ENCODE measurements at places on chromosomes 7 and 10. TPM values are rescaled to one million over a fixed set of nuclear protein-coding genes. Genes with fewer than 3 reads are reported as not detected.

Gene FAM221A
- 34.4 TPM for total RNA-seq

Gene CACNB2
- total RNA-seq, result 6.5 TPM

Gene PDIA4
- total RNA-seq, result 238 TPM

Gene TAS2R3
- 3.9 TPM for total RNA-seq

Gene CRHR2
- not detected for total RNA-seq

Gene BHLHA15
- total RNA-seq, result 0.57 TPM

Gene GPR37
- 6.6 TPM for total RNA-seq

- no peak overlapping the region for H3K4me3 ChIP-seq
- no peaks in the 10 kb centered on the region for H3K4me1 ChIP-seq
- no peaks in the 10 kb centered on the region for H3K27me3 ChIP-seq
- H3K27ac ChIP-seq, result no peak overlapping the region
- H3K36me3 ChIP-seq, result no peaks in the 10 kb centered on the region
- no peak for DNase-seq
These were observed 346.0 kb downstream of the PHF14 start for GRCh38 chr7:11319491-11320274.

DNA sequence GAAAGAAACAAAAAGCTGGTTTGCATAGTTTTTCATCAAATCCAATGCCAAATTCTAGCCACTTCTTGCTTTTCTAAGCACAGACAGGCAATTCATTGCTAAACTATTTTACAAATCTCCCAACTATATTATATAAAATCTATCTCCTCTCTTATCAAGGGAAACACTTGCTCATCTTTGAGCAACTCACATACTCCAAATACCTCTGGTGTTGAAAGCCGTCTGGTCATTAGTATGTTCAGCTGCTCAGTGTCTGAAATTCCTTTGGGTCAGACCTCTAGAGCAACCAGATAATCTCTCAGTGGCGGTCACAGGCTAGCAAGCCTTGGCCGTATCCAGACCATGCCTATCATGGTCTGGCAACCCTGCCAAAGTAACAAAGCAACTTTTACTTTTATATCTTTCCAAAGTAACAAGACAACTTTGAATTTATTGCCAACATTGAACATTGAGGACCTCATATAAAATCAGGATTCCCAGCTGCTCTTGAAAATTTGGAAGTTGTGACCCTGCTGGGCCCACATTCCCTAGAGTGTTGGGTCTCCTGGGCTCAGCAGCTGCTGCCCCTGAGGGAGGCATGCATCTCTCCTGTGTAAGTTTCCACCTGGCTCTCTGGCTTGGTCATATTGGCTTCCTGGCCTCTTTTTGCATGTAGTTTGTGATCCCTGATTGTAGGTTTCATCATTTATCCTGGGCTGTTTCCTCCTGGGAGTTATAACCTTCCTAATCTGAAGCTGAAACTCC lies 56.8 kb upstream of the LANCL2 start:
- H3K36me3 ChIP-seq, result no peaks in the 10 kb centered on the region
- no peaks in the 10 kb centered on the region for H3K4me1 ChIP-seq
- no peak for DNase-seq
- H3K27me3 ChIP-seq, result no peaks in the 10 kb centered on the region
- H3K4me3 ChIP-seq, result no peak overlapping the region

GRCh38 chr10:26799342-26799741 lies 61.4 kb downstream of the ABI1 start:
- H3K4me1 ChIP-seq, result peaks cover 17% of the 10 kb centered on the region
- H3K27me3 ChIP-seq, result no peaks in the 10 kb centered on the region
- H3K4me3 ChIP-seq, result no peak overlapping the region
- H3K36me3 ChIP-seq, result peaks cover 14% of the 10 kb centered on the region
- DNase-seq, result no peak
- no peak overlapping the region for H3K27ac ChIP-seq

- no peak overlapping the region for H3K4me3 ChIP-seq
- peaks cover 25% of the 10 kb centered on the region for H3K4me1 ChIP-seq
These were observed 27.6 kb upstream of the LAMB1 start for GRCh38 chr7:108030516-108030915.

- no peak overlapping the region for H3K27ac ChIP-seq
- no peak for DNase-seq
- H3K4me3 ChIP-seq, result no peak overlapping the region
These were observed 37.2 kb upstream of the PAPSS2 start for GRCh38 chr10:87622314-87623004.

DNA sequence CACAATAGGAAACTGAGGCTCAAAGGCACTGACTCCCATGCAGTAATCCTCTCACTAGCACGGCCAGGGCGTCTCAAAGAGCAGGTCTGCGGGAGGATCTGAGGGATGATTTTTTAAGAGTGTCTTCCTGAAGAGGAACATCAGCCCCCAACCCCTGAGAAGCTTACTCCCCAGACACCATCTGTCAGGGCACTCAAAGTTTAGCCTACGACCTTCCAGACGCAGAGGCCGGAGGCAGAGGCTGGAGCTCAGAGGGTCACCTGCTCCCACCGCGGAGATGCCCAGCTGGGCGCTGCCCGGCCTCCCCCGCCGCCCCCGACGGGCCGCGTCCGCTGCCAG lies 1.7 kb downstream of the ZNF777 start:
- H3K27ac ChIP-seq, result peak overlapping the region; percentile 62
- H3K4me3 ChIP-seq, result peak overlapping the region; percentile 74
- DNase-seq, result no peak
- H3K36me3 ChIP-seq, result peaks cover 9% of the 10 kb centered on the region

DNA sequence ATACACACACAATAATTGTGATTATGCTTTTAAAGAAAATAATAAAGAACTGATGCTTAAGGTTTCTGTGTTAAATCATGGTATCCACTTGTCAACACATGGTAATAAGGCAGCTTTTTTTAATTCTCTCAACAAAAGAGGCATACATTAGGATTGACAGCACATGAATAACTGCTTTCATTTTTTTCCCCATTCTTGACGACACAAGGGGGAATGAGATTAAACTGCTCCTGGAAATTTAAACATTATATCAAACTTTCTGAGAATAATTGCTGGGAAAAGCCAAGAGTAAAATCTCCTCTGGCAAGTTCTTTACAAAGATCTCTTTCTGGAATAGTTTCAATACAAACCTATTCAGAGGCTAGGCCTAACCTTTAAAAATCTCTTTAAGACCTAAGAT lies 99.0 kb upstream of the GPR22 start:
- no peaks in the 10 kb centered on the region for H3K4me1 ChIP-seq
- H3K27ac ChIP-seq, result no peak overlapping the region
- no peak for DNase-seq
- peaks cover 3% of the 10 kb centered on the region for H3K36me3 ChIP-seq
- no peak overlapping the region for H3K4me3 ChIP-seq
- H3K27me3 ChIP-seq, result no peaks in the 10 kb centered on the region

- no peak overlapping the region for H3K27ac ChIP-seq
- peaks cover 15% of the 10 kb centered on the region for H3K27me3 ChIP-seq
- H3K4me3 ChIP-seq, result no peak overlapping the region
These were observed 64.6 kb downstream of the KLF6 start for GRCh38 chr10:3720228-3721019.

- H3K4me1 ChIP-seq, result peaks cover 7% of the 10 kb centered on the region
- no peak for DNase-seq
- no peak overlapping the region for H3K4me3 ChIP-seq
These were observed 33.9 kb downstream of the STARD3NL start for GRCh38 chr7:38211940-38212339.

DNA sequence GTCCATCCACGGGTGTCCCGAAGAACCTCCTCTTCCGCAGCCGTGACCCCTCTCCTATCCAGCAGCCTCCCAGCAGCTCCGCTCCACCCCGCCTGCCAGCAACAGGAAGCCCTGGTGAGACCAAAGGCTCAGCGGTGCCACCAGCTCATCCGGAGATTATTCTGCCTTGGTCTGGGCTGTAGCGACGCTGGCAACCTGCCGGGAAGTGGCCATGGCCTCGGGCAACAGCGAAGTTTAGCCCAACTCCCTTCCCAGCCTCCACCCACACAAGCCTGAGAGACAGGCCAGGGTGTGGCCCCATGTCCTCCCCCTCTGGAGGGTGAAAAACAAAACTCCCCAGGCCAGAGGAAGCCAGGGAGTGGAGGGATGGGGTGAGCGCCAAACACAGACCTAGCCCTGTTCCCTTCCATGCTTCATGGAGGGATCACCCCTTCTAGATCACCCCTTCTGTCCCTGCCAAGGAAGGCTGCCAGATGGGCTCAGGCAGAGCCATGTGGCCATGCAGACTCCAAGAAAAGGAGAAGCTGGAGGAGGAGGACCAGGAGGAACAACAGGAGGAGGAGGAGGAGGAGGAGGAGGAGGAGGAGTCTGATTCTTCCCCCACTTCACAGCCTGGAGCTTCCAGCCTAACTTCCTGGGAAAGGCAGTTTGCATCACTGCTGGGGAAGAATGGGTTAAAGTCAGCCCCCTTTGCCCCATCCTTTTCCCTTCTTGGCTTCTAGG lies 918 bp downstream of the CALHM2 start:
- peaks cover 8% of the 10 kb centered on the region for H3K36me3 ChIP-seq
- no peaks in the 10 kb centered on the region for H3K4me1 ChIP-seq
- DNase-seq, result no peak

DNA sequence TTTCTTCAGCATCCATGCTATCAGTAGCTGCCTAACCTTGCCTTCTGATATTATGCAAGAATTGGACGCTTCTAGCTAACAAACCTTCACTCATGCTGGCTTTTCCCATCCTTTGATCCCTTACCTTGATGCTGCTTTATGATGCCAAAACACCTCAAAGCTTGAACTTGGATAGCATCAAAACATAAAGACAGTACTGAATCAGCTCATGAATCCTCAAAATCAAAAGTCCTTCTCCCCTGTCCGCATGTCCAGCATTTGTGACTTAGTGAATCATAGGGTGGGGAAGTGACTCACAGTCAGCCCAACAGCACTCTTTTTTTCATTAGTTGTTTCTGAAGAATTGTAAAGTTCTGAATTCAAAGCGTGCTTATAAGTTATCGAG lies 89.5 kb upstream of the PIK3CG start:
- peaks cover 2% of the 10 kb centered on the region for H3K4me1 ChIP-seq
- H3K27ac ChIP-seq, result no peak overlapping the region
- H3K36me3 ChIP-seq, result no peaks in the 10 kb centered on the region
- no peak overlapping the region for H3K4me3 ChIP-seq
- DNase-seq, result no peak

GRCh38 chr7:12369756-12370155 lies 33.9 kb downstream of the VWDE start:
- H3K4me3 ChIP-seq, result no peak overlapping the region
- DNase-seq, result no peak
- no peaks in the 10 kb centered on the region for H3K27me3 ChIP-seq
- no peaks in the 10 kb centered on the region for H3K4me1 ChIP-seq

DNA sequence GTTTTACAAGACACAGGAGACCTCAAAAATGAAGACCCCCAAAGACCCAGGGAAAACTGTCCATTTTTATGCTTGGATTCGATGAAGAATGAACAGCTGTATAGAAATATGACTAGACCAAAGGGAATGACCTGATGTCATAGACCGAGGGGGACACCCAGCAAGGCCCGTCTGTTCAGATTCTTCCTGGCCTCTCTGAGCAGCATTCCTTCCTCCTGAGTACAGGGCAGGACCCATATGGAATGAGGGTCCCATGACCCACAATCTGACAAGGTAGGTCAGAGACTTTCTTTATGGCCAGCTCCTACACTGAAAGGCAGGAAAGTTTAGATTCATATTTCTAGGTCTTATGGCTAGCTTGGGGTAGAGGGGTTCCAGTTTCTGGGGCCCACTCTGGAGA lies 356.0 kb downstream of the GATA3 start:
- H3K27ac ChIP-seq, result no peak overlapping the region
- DNase-seq, result no peak
- H3K4me1 ChIP-seq, result peaks cover 9% of the 10 kb centered on the region
- H3K4me3 ChIP-seq, result no peak overlapping the region
- no peaks in the 10 kb centered on the region for H3K36me3 ChIP-seq

GRCh38 chr10:83816942-83817341 lies 322.4 kb upstream of the GHITM start:
- DNase-seq, result no peak
- H3K27ac ChIP-seq, result no peak overlapping the region
- H3K4me3 ChIP-seq, result no peak overlapping the region
- no peaks in the 10 kb centered on the region for H3K36me3 ChIP-seq
- peaks cover 23% of the 10 kb centered on the region for H3K4me1 ChIP-seq
- H3K27me3 ChIP-seq, result no peaks in the 10 kb centered on the region

DNA sequence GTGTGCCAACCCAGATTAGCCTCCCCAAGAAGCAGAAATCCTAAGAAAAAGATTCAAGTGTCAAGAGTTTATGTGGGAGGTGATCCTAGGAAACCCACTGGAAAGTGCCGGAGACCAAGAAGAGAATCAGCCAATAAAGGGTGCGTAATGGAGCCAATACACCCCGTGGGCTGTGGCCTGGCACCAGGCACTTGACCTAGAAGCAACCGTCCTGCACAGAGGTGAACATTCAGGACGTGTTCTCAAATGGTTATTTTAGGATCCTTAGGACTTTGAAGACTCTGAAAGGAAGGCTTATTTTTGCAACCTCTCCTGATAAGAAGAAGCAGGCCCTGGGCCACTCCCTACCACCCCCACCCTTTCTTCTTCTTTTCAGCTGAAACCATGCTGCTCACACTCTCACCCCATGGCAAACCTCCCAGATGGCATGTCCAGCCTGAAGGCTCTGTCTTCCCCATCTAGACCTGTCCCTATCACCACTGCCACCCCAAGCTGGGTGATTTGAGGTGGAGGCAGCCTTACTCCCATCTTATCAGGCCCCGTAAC lies 46.6 kb downstream of the VSTM4 start:
- no peak overlapping the region for H3K4me3 ChIP-seq
- H3K27me3 ChIP-seq, result peaks cover 39% of the 10 kb centered on the region
- no peak for DNase-seq
- no peak overlapping the region for H3K27ac ChIP-seq
- H3K4me1 ChIP-seq, result no peaks in the 10 kb centered on the region

Data from progenitor cell of endocrine pancreas (in vitro differentiated cells).